Cardiac fibroblast (primary cell): ENCODE measurements at places on chromosomes 11 and 22.

DNA sequence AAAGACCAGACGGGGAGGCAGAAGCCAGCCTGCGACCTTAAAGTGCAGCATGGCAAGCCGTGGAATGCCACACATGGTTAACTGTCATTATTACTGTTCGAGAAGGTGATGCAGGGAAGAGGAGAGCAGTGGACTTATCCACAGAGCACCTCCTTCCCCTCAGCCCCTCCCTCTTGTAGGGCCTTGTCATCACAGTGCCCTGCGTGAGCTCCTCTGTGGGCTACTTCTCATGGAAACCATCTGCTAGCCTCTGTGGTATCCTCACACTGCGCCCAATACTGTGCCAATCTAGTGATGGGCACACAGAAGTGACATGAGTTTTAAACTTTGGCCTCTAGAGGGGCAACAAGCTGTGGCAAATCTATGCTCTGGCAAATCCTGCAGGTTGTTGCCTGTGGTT is 18.2 kb upstream of the CCDC134 start:
- no peak for DNase-seq

DNA sequence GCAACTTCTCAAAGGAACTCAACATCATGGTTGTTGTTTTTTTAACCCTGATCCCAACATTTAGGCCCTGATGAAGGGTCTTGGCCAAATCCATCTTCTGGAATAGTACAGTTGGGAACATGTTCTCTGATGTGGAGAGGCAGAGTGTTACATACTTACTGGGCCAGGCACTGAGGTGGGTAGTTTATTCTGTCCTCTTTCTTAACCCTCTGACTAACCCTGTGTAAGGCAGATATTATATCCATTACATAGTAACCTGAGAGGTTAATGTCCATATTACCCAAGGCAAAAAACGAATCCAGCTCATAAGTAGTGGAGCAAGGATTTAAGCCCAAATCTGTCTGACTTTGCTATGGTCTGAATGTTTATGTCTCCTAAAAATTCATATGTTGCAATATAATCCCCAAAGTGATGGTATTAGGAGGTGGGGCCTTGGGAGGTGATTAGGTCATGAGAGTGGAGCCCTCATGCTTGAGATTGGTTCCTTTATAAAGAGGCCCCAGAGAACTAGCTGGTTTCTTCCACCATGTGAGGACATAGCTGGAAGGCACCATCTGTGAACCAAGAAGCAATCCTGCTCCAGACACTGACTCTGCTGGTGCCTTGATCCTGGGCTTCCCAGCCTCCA is 16.3 kb downstream of the PPFIBP2 start:
- no peak for DNase-seq

DNA sequence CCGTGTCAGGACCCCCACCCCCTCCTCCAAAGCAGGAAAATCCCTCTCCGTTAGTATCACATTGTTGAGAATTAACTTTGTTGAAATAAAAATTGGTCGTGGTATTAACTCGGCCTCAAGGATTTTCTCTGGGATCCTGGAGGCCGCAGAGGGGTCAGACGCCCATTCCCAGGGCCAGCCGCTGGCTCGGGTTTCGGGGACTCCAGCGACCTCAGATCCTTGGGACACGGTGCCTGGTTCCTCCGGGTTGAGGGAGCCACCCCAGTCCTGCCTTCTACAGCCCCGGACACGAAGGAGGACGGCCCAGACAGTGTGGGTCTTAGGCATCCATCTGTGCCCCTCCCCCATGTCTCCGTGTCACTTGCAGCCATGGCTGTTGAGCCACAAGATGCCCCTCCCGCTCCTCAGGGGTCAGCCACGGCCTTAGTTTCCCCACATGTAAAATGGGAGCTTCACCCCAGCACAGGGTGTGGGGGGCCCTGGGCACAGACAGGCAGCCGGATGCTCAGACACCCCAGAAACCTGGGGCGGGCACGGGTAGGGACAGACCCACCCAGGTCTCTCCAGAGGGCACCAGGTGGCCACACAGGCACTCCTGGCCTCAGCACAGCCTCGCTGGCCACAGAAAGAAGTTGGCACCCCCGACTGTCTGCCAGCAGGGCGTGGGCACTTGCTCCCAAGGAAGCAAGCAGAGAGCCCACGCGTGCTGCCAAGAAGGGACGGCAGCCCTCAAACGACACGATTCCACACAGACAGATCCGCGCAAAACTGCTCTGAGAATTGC is 15.5 kb downstream of the GP1BB start:
- DNase-seq: no peak

- no peak for DNase-seq
Measured at GRCh38 chr11:130369141-130369691, 54.5 kb upstream of the ZBTB44 start.

- DNase-seq: no peak
Measured at GRCh38 chr11:20061776-20062175, 98.5 kb downstream of the DBX1 start.

DNA sequence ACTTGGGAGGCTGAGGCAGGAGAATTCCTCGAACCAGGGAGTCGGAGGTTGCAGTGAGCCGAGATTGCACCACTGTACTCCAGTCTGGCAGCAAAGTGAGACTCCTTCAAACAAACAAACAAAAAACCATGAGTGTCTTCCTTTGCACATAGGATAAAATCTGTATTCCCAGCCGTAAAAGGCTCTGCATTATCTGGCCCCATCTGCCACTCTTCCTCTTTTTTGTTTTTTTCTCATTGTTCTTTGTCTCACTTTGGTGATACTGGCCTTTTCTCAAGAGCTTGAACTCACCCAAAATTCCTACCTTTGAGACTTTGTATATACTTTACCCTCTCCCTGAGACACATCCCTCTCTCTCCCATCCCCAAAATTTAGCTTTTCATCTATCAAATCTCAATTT is 17.6 kb downstream of the FDX1 start:
- DNase-seq: no peak

DNA sequence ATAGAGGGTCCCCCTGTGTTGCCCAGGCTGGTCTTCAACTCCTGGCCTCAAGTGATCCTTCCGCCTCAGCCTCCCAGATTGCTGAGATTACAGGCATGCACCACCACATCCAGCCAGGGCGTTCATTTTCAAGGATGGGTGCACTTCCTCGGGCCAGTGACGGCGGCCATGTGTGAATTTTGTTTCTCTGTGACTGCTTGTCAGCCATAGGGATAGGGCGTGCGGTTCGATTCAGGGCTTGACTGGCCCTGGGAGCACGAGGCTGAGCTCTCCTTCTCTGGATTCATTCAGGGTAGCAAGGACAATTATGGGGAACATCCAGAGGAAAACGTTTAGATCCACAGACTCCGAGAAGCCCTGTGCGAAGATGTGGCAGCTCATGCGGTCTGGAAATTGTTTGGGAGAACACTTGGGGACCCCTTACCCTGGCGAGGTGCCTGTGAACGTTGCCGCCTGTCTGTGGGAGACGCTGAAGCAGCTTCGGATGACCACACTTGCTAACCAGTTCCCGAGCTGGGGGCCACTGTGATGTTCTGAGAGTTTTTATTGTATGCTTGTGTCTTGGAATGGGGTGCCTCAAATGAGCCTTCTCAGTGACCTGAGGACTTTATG is 2.9 kb downstream of the PTDSS2 start:
- DNase-seq: no peak

DNA sequence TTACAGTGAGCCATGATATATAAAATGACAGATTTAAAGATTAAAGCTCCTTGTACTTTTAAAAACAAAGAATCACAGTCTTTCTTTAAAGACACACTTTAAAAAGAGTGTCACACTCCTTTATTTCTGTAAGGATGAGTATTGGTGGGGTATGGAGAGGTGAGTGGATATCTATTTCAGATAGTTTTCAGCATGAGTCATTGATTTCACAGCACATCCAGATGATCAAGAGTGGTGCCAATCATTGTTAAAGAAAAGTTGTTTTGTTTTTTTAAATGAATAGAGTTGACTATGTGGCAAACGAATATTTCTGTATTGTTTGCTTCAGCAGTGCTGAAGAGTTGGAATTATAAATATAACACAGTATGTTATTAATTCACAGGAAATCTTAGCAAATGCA is 52.5 kb downstream of the FAR1 start:
- no peak for DNase-seq

DNA sequence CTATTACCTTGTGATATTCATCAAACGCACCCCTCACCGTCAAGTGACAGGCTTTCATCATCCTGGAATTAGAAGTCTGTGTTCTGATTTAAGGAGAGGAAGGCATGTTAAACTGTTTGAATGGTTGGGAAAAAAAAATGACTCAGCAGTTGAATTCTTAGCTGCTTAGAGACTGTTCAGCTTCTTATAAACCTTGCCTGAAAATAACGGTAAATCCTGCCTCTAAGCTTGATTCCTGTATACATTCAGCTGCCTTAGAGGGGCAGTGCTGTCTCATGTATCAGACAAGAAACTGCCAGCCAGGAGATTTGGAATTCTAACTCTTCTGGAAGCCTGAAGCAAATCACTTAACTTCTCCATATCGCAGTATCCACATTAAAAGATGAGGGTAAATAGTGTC is 437.4 kb downstream of the JRKL start:
- peak; percentile 22 for DNase-seq
